ENCODE measurements at places on chromosomes 7 and 10.

DNA sequence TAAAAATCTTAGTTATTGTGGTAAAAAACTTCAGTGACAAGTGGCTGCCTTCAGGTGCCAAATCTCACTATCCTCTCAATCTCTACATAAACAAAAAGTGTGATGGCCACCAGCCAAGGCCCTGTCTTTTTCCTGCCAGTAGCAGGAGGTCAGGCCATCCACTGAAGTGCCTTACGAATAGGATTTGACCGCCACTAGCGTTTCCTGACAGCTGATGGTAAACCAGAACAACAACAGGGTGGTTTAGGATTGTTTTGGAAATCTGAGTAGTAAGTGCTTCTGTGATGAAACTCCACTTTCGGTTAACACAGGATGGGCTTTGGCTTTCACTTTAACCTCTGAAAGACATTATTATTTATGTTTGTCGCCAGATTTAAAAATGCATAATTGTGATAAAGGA lies 55.7 kb upstream of the OGDHL start:
- peak; percentile 50 for DNase-seq

- no peak for DNase-seq
These were observed 43.4 kb downstream of the FOXL3 start for GRCh38 chr7:333393-333764.

DNA sequence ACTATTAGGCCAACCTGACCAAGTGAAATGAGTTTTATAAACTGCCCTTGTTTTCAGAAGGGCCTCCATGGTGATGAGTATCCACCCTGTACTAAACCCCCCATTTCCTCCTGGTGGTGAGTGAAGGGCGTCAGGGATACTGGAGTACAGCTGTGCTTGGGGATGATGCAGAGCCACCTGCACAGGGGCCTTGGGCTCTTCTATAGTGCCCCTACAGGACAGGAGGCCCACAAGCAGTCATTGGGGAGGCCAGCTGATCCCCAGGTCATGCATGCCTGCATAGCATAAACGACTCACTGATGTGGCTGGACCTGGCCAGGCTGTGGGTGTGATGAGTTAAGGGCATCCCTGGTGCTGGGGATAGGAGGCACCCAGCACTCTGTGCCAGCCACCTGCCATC lies 114.1 kb upstream of the CELF2 start:
- DNase-seq: no peak

- DNase-seq: no peak
These were observed 41.2 kb downstream of the ZCCHC24 start for GRCh38 chr10:79404231-79404609.

DNA sequence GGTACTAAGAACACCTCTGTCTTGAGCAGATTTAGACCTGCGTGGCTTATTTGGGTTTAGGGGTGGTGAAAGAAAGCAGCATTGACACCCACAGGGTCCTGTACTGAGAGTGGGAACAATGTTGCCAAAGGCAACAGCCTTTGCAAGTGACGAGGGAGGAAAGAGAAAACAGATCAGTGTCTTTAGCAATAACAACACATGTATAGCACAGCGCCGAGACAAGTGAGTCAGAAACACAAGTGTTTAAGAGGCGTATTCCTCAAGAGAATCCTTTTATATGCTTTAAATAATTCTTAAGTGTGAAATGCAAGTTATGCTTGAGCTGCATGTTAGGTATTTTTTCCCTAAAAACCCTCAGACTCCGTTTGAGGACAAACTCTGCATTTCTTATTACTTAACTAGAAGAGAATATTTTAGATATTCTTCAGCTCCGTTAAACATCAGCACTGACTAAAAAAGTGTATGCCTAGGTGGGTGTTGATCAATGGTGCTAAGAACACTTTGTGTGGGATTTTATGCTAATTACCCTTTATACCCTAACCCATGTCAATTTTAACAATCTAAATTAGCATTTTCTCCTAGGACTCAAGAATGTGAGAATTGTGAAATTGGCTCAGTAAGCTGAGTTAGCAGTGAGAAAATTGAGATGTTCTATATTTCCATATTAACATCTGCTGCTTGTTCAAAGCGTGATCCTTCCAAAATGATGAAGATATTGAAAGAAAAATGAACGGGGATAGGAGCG lies 1095.4 kb upstream of the CELF2 start:
- DNase-seq: no peak

GRCh38 chr10:76352300-76352699 lies 920.9 kb downstream of the LRMDA start:
- no peak for DNase-seq

GRCh38 chr7:71303566-71303965 lies 171.6 kb downstream of the GALNT17 start:
- no peak for DNase-seq

GRCh38 chr7:27925573-27926201 lies 185.7 kb downstream of the TAX1BP1 start:
- DNase-seq: no peak

All from immature natural killer cell (primary cell).